Caco-2 (cell line): ENCODE measurements at places on chromosomes 7 and 10.

DNA sequence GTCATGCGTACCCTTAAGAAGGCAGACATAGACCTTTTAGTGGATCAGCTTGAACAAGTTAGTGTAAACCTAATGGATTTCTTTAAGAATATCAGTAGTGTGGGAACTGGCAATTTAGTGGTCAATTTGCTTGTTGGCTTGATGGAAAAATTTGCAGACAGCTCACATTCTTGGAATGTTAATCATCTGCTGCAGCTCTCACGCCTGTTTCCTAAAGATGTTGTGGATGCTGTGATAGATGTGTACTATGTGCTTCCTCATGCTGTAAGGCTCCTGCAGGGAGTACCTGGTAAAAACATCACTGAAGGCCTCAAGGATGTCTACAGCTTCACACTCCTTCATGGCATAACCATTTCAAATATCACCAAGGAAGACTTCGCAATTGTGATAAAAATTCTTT lies 103.4 kb downstream of the ABCA13 start:
- DNase-seq, result no peak

GRCh38 chr7:90597563-90598253 lies 1.6 kb downstream of the CDK14 start:
- no peak for DNase-seq

GRCh38 chr10:14371581-14371980 lies 40.9 kb upstream of the FRMD4A start:
- DNase-seq, result no peak

- DNase-seq, result no peak
Measured at GRCh38 chr10:127524908-127525665, 24.0 kb upstream of the NPS start.

- DNase-seq, result no peak
Measured at GRCh38 chr7:141999058-141999623, 3.5 kb downstream of the MGAM start.

DNA sequence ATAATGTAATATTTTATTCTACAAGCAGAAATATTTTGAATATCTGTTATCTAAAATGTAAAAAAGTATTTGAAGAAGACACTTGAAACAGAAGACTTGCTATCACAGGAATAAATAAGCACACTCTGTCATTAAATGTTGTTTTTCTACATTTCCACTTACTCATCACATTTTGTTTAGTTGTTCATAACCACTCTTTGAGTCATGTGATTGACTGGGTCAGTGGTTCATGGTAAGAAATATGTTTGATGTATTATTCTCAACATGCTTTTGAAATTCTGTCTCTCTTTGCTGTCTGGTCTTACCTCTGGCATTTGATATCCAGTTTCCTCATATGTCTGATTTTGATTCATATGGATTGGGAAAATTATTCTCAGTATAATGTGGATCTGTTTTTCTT lies 171.8 kb downstream of the SUGCT start:
- no peak for DNase-seq
